ENCODE measurements at places on chromosomes 1 and 21.

GRCh38 chr1:2098839-2099785, 48.9 kb downstream of the PRKCZ start:
- no peak for DNase-seq

GRCh38 chr1:18410407-18410806, 70.3 kb upstream of the KLHDC7A start:
- DNase-seq, result no peak

DNA sequence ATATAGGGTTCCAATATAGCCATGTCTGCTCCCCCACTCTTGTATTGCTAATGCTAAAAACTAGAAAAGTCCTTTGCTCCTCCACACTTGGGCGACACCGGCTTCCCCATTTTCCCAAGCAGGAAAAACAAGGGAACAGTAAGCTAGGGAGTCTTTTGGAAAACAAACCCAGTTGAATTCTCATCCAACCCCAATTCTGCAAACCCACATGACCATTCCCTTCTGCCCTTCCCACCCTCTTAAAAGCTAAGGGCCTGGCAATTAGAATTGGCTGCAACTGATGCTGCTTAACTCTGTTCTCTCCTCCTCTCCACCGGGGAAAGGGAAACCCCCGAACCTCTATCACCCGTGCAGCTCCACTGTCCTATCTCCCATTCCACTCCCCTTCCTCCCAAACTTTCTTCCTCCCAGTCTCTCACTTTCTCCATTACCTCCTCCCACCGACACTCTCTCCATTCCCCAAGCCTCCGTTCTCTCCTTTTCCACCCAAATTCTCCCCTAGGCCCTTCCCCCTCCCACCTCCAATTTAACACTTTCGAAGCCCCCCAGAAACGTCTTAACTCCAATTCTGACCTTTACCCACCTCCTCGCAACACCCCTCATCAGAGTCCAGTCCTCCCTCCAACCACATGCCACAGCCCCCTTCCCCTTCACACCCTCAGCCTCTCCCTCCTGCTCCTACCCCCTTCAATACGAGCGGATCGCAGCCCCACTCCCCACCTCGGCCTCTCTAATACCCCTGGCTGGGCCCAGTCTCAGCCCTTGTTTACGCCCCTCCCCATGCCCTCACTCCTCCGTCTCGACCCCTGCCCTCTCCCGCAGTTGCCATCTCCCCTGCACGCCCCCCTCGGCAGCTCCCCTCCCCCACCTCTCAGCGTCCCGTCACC, 701 bp downstream of the DEDD start:
- DNase-seq, result no peak

DNA sequence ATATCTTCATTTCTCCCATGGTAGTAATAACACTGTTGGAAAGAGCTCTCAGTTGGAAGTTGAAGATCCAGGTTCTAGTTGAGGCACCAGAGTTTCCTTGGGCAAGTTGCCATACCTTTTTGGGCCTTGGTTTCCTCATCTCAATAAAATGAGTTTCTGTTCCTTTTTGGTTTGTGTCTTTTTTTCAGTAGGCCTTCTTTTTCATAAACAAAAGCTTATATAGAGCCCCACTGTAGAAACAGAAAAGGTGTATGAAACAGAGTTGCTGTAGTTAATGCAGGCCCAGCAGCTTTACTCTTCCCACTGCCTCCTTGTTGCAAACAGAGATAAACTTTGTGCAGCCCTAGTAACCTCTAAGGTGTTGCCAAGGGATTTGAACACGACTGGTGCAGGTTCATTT, 41.7 kb downstream of the WNT4 start:
- DNase-seq, result no peak

DNA sequence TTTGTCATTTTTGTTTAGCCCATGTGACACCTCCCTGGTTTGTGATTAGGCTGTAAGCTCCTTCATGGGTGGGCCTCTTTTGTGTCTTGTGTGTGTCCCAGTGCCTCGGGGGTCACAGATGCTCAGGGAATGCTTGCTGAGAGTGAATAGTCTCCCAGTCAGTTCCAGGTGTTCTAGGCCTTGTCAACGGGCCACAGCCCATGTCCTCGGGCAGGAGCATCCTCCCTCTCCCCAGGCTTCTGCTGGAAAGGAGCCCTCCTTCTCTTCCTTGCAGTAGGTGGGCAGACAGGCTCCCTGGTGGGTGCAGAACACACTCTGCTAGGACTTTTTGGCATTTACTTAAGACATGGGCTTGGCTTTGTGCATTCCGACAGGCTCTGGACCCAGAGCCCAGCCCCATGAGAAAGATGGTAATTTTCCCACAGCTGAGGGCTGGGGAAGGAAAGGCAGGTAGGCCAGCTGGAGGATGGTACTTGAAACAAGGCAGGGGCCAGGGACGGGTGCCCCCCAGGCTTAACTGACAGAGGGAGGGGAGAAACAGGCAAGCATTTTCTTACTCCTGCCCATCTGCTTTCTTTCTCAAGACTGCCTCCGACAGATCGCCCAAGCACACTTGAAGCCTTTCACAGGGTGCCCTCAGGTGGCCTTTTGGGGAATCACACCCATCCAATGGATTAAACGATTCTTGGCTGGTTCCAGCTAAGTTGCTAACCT, 7.1 kb upstream of the CPLANE2 start:
- no peak for DNase-seq

DNA sequence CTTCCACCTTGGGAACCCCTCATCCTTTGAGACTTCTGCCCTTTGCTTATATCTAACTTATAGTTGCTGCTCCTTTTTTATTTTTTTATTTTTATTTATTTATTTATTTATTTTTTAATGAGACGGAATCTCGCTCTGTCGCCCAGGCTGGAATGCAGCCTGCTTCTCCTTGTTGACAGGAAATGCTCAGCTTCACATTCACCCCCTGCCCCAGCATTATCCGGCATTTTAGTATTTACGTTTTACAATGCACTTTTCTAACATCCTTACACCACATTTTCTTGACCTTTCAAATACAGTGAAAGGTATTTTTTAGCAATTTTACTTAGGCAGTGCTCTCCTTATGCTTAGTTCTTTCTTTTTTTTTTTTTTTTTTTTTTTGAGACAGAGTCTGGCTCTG, 14.9 kb downstream of the CXADR start:
- DNase-seq, result no peak

- DNase-seq, result no peak
These were observed 53.6 kb upstream of the A3GALT2 start for GRCh38 chr1:33374336-33375105.

GRCh38 chr1:112027696-112028095, 38.2 kb upstream of the KCND3 start:
- DNase-seq, result no peak

- DNase-seq, result no peak
These were observed 10.9 kb upstream of the AGPAT3 start for GRCh38 chr21:43853851-43854772.

GRCh38 chr1:192462616-192463015, 113.0 kb upstream of the RGS1 start:
- DNase-seq, result no peak

GRCh38 chr1:65146908-65147423, 1.0 kb upstream of the AK4 start:
- no peak for DNase-seq

GRCh38 chr1:199101139-199101538, 462.3 kb downstream of the PTPRC start:
- DNase-seq, result no peak

DNA sequence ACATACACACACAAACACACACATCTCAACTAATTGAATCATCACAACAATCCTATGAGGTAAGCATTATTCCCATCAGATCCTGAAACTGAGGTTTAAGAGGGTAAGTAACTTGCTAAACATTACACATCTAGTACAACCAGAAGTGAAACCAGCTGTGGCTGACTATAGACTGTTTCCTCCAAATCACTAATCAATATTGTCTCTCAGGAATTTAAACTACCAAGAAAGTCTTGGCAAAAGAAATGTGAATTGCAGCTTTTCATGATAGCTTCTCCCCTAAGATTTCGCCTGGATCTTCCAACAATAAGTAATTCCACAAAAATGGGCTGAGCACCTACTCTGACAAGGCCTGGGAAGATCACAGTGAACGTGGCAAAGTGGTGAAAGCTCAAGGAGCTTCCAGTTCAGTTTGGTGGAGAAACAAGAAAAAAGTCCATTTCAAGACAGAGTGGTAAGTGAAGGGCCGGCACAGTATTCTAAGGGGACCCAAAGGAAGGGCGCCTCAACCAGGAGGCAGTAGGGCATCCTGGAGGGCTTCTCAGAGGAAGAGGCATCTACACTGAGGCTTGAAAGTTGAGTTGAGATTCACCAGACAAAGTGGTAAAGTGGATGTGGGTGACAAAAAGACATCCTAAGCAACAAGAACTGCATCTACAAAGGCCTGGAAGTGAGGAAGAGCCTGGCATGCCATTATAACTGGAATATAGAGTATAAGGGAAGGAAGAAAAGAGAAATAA, 22.1 kb downstream of the LRRC52 start:
- DNase-seq, result no peak

DNA sequence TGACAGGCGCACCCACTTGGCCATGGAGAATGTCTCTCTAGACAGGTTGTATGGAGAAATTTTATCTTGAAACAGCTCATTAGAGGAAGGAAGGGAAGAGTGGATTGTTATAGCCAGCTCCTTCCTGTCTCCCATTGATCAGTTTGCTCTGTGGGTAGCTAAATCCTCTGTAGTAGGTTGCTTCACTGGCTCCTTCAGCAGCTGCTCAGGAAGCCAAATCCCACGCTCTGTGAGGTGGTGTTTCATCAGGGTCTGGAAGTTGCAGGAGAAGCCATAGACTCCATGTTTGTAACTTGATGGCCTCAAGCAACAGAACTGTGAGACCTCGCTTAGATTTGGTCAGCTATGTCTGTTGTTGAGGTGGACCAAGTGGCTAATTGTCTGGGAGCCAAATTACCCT, 6.8 kb upstream of the NFYC start:
- DNase-seq, result no peak

DNA sequence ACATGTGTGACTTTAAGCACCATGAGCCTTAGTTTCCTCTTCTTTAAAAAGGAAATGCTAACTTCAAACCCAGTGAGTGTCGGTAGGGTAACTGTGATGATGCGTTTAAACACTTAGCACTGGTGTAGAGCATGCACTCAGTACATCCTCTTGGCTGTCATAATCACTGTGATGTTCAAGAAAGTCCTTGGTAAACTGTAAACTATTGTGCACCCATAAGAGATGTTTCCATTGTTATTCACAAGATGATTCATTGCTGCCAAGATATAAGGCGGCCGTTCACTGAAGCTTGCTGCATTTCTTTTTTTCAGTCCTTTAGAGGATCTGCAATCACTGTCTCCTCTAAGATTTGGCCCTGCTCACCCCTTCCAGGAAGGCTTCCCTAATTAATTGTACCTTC, 61.8 kb upstream of the DAB1 start:
- DNase-seq, result no peak

- DNase-seq, result no peak
These were observed 49.1 kb upstream of the SCMH1 start for GRCh38 chr1:41291195-41291594.

- no peak for DNase-seq
These were observed 155.6 kb downstream of the GALNT2 start for GRCh38 chr1:230222678-230223077.

GRCh38 chr1:119007670-119008482, 19.7 kb upstream of the TBX15 start:
- DNase-seq, result no peak

DNA sequence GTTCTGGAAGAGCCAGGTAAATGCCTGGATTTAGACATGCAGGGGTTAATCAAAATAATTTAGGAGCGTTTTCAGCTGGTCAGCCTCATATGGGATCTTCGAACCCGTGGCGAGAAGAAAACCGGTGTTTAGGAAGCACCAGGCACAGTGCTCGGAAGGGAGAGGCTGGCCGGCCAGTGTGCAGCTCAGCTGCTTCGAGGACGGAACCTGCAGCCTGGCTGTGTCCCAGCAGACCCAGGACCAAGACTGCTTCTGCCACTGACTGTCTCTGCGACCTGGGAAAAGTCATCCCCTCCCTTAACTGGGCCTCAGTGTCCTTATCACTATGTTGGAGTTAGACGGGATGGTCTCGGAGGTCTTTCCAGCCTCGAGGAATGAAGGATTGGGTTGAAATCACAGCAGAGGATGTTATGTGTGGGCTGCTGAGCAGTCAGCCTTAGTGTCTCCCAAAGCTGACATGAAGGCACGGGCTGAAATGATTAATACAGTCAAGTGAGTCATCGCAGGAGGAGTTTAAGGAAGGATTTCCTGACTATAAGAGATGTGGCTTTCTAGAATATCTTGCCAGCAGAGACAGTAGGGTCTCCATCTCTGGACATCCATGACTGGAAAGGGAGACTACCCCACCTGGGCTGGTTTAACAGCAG, 20.8 kb downstream of the PPFIA4 start:
- no peak for DNase-seq

DNA sequence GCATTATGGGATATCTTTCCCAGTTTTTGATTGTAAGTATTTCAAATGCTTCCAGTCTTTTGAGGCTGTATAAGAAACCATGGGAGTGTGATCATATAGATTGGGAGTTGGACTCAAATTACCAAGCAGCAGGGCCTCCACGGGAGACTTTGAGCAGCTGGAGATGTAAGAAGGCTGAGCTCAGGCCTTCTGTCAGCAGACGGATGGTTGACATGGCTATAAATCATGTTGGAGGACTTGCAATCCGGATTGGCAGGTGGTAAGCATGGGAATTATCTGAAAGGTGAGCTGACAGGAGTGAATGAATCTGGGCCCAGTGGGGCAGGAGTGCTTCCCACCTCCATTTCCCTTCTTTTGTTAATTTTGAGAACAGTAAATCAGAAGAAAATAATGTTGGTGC, 83.2 kb upstream of the PPM1J start:
- DNase-seq, result no peak

- DNase-seq, result no peak
These were observed 599 bp downstream of the MRPL24 start for GRCh38 chr1:156740237-156740740.

DNA sequence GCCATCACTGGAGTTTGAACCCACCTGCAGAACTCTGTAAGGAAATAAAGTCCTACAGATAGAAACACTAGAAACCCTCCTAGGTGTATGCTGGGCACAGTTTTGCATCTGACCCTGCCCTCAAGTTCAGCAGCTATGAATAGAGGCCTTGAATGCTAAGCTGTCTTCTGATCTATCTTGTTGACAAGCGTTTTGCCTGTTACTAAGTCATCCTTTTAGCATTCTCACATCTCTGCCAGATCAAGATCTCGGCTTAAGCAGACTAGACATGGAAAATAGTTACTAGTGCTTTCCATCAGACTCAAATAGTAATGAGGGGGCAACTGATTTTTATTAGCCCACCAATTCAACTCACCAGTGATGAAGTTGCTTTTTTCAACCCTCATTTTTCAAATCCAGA, 10.5 kb downstream of the TBX15 start:
- DNase-seq, result no peak

DNA sequence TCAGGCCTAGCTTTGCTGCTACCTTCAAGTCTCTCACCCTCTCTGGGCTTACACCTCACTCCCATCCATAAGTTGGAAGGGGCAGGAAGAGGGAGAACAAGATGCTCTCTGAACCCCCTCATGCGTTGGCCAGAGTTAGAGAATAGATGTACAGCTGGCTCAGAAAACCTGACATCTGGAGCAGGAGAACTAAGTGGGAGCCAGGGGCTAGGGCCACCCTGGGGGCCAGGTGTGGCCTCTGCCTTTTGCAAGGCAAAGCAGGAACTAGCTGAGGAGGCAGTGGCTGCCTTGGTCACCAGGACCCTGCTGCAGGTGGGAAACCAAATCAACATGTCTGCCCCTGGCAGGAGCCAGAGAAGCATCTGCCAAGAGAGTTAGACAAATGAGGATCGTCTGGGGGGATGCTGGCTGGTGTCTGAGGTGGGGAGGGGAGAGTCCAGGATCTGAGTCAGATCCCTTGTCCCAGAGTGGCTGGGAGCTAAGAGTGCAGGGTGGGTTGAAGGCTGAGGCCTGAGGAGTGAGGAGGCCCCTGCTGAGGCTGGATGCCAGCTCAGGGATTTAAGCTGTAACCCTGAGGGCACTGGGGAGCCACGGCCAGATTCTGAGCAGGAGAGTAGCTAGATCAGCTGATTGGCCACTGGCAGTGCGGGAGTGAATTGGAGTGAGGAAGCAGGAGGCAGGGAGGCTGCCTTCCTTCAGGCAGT, 115.0 kb downstream of the EPHB2 start:
- DNase-seq, result no peak

Measured in HS-27A (cell line).